Nucleus accumbens (tissue), 56 donors: ENCODE measurements at places on chromosomes 2 and 18.

GRCh38 chr2:143255899-143256298, 126.7 kb downstream of the ARHGAP15 start:
- DNase-seq = no peak

DNA sequence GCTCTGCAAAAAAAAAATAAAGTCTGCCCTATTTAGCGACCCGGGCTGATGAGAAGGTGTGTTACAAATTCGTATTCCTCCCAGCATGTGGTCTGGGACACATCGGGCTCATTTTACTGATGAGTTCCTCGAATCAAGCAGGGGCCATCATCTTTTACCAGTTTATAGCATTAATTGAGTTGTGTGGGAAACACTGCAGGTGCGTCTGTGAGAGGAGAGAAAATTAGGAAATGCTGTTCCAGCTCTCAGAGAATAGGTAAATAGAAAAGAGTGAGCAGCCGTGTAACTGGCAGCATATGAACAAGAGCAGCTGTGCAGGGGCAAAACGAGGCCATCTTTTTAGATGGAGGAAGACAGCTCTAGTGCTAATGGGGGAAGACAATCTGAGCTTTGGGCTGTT, 216.7 kb downstream of the SETBP1 start:
- no peak for DNase-seq

- DNase-seq = no peak
Measured at GRCh38 chr18:9926223-9926894, 12.5 kb downstream of the VAPA start.

GRCh38 chr2:217331523-217332416, 471.9 kb upstream of the TNP1 start:
- DNase-seq = no peak

DNA sequence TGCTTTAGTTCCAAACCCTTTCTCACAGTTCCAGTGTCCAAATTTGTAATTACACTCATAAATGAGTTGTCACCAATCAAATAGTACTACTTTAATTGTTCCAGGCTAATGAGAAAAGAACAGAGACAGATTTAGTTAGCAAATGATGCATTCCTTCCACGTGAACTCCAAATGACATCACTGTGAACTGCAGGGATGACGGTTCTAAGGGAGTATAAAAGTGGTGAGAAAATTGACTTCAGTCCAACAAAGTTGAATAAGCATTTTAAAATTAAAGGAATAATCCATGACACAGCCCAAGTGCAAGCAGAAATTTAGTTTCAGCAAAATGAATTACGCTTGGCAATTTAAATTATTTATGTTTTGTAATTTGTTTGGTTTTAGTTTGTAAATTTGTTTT, 102.0 kb upstream of the LRATD1 start:
- DNase-seq = no peak

DNA sequence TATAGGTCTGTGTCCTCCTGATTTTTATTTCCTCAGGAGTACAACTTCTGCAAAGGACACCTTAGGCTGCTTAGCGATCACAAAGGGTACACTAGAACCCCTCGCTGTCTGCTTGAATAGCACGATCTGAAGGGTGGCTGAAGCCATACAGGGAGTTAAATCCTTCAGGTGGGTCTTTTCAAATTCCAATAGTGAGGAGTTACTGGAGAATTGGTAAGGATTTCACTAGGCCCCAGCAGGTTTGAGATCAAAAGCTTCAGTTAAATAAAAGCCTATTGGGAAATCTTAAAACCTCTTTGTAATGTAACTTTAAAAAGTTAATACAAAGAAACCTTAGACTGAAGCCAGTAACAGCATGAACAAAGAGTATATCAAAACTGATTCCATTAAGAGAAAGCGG, 613.1 kb downstream of the ZEB2 start:
- DNase-seq = no peak

- no peak for DNase-seq
Measured at GRCh38 chr18:37361335-37362157, 204.1 kb downstream of the CELF4 start.

DNA sequence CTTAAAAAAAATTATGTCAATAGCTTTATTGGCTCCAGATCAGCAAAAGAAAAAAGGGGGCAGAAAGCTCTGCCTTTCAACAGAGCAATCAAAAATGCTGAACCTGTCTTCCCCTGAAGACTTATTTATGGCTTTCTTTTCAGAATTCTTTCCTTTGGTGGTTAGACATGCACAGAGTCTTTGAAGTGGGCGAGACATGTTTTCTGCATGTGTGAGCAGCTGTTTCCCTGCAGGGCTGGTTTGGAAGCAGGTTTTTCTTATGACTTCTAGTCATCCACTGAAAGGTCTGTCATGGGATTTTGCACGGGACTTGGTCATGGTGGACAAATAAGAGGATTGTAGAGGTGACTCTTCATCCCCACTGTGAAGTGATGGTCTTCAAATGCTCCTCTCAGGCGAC, 160.3 kb downstream of the VAPA start:
- DNase-seq = no peak

DNA sequence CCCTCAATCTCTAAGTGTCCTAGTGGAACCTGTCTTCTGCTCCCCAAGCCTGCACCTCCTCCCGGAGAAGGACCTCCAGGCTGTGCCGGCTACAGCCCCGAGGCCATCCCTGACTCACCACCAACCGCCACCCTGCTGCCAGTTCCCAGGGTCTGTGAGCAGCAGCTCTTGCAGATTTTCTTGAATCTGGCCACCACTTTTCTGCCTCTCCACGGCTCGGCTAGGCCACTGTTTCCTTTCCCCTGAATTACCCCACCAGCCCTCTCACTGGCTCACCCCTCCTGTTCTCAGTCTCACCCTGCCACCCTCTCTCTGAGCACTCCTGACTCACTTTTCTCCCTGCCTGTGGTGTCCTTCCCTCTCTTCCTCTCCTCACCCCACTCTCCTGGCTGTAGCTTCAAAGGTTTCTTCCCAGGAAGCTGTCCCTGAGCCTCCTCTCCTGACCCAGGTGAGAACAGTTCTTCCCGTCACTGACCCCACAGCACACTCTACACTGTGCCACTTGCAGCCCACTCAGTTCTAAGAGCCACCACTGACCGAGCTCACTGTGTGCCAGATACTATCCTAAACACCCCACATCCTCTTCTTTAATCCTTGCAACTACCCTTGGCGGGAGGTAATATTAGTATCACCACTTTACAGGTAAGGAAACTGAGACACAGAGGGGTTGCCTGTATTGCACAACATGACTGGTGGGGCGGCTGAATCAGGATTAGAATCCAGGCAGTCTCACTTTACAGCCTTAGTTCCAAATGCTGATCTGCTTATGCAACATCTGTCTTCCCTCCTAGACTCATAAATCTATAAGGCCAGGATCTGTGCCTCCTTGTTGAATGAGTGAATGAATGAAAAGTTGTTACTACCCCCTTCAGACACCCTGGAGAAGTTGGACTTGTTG, 111.6 kb downstream of the SMAD7 start:
- no peak for DNase-seq

DNA sequence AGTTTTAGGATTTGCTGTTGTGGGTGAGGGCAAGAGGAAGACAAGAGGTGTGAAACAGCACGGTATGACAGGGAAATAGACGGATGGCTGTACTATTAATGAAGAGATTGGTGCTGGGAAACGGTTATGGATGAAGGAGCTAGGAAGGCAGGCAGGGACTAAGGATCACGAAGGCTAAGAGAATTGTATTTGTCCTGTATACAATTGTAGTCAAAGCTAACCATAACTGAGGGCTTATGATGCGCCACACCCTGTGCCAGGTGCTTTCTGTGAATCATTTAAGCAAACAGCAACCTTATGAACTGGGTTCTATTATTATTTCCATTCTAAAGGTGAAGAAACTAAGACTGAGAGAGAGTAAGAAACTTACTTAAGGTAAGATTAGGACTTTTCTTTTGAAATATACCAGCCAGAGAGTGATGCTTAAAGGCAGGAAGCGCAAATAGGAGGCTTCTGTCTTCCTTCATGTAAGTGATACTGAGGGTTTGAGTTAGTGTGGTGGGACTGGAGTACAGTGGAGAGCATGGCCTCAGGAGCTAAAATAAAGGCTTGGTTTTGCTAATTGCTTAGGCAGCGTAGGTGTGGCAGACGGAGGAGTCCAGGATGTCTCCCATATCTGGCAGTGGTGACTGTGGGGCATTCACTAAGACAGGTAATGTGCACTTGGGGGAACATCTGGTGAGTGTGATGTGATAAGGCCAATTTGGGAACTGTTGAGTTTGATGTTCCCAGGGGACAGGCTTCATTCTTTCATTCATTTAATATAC, 85.8 kb downstream of the PLEKHM3 start:
- DNase-seq = no peak

- DNase-seq = no peak
Measured at GRCh38 chr2:28063492-28063962, 173.0 kb downstream of the BABAM2 start.

DNA sequence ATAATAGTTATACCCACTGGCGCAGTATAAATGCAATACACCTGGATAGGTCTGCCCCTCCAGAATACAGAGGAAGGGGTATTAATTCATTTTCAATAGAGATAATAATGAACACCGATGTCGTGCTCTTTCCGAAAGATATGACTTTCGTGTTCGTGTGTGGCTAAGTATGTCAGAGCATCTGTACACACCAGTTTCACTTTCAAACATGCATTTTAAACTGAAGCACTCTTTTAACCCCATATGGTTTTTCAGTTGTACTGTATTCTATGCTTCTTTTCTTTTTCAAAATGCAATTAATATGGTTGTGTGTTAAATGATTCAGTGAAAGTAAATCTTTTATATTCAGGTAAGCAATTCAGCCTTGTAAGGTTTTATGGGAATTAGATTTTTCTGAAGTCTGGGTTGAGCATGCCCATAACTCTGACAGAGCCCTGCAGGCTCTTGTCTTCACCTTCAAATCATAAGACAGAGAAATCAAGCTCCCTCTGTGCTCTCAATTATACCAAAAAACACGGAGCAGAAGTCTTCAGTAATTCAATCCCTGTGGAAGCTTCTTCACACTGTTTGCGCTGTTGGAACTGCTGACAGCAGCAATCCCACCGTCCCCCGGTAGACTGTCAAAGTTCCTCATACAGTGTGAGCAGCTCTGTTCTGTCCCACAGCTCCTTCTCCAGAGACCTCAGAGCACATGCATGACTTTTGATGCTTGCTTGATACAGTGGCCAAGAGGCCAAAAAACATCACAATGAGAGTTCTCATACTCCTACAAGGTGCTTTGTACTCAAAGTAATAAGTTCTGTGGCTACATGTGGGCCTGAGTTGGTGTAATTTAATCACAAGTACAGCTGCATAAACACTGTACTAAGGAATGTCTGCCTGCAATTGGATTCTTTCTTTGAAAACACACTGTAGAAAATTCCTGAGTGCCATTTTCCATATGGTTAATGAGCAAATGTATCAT, 186.8 kb downstream of the ZNF521 start:
- no peak for DNase-seq

- no peak for DNase-seq
Measured at GRCh38 chr2:181364492-181365170, 92.6 kb upstream of the ITGA4 start.

- DNase-seq = no peak
Measured at GRCh38 chr18:62347089-62347506, 22.0 kb downstream of the TNFRSF11A start.

DNA sequence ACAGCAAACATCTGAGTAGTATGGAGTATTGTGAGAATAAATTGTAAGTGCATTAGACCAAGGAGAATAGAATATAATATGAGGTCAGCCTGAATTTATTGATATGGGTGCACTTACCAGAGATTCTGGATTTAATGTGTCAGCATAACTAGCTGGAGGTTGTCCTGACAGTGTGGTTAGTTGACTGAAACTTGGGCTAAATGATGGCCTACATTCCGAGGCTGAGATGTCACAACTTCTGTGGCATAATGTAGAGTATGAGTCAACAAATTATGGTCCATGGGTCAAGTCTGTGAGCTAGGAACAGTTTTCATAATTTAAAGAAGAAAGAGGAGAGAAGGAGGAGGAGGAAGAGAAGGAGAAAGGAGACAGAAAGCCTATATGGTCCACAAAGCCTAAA, 127.6 kb downstream of the QPCT start:
- DNase-seq = no peak

DNA sequence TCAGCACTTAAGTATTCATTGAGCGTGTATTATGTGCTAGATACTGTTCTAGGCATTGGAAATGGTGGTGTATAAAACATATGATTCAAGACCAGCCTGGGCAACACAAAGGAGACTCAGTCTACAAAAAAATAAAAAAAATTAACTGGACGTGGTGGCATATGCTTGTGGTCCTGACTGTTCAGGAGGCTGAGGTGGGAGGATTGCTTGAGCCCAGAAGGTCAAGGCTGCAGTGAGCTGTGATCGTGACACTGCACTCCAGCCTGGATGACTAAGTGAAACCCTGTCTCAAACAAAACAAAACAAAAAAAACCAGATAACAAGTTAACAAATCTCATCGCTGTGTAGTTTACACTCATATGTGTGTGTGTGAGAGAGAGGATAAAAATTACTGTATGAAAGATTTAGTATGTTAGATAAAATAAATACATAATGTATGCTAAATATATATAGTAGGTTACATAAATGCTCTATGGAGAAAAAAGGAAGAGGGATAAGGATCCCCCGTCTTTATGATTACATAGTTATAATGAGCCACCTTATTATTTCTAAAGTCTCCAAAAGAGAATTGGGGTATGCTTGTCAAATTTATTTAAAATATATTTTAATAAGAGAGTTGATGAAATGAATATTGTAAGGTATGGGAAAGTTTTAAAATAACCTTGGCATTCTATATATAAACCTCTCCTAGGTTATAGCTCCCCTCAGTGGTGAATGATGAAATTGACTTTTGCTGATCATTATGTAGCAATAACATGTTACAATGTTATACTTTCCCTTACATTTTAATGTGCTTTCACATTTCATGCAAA, 69.2 kb downstream of the EHBP1 start:
- no peak for DNase-seq
